T-helper 2 cell (primary cell): ENCODE measurements at places on chromosomes 1 and 21.

GRCh38 chr1:234230414-234230862, 142.8 kb upstream of the COA6 start:
- DNase-seq: no peak

- peak; percentile 61 for DNase-seq
Observed at GRCh38 chr1:31762726-31763670, 1.1 kb downstream of the ADGRB2 start.

GRCh38 chr1:159172614-159173291, 1.3 kb downstream of the CADM3 start:
- no peak for DNase-seq

DNA sequence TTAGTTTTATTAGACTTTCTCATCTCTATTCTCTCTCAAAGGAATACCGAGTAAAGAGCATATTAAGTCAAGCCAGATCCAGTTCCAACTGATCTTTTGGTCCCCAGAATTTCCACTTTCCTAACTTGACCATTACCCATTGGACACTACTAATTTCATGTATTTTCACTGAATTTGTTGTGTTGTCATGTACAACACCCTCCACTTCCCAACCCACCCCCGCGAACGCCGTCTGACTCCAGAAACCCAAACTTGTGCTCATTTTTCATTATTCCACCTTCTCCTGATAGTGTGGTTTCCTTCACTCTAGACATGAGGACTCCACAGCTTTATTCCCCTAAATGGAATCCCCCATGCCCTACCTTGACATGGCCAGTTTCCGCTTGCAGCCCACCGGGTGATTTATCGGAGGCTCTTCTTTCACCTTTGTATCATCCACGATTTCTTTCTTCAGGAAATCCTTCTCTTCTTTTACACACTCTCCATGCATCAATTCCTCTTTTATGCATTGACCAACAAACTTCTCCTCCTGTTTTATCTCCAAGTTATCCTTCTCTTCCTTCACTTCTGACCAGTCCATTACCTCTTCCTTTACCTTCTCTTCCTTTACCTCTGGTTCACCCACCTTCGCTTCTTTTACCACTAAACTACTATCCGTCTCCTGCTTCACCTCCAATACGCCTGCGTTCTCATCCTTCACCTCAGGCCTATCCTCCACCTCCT, 805 bp downstream of the ZNHIT6 start:
- DNase-seq: no peak

DNA sequence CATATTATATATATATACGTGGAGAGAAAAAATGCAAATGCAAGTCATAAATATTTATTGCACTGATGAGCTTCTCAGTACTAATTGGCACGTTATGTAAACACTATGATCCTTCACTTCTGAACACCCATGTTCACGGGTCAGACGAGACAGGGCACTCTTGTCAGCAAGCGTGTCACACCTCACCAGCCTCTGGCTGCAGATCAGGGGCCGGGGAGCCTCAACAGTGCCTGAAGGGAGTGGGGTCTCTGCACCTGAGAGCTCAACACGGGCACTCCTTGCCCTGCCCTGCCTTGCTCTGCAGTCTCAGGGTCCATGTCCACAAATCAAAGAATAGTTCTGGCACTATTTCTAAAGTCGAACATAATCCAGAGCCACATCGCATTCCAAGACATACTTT, 409 bp upstream of the HIVEP3 start:
- no peak for DNase-seq

DNA sequence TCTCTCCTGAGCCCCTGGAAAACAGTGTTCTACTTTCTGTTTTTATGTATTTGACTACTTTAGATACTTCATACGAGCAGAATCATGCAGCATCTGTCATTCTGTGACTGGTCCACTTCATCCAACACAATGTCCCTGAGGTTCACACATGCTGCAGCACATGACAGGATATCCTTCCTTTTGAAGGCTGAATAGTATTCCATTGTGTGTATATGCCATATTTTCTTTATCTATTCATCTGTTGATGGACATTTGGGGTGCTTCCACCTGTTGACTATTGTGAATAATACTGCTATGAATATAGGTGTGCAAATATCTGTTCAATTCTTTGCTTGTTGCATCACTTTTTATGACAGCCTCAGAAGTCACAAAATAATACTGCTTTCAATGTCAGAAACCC, 55.8 kb downstream of the SH3GLB1 start:
- DNase-seq: no peak

DNA sequence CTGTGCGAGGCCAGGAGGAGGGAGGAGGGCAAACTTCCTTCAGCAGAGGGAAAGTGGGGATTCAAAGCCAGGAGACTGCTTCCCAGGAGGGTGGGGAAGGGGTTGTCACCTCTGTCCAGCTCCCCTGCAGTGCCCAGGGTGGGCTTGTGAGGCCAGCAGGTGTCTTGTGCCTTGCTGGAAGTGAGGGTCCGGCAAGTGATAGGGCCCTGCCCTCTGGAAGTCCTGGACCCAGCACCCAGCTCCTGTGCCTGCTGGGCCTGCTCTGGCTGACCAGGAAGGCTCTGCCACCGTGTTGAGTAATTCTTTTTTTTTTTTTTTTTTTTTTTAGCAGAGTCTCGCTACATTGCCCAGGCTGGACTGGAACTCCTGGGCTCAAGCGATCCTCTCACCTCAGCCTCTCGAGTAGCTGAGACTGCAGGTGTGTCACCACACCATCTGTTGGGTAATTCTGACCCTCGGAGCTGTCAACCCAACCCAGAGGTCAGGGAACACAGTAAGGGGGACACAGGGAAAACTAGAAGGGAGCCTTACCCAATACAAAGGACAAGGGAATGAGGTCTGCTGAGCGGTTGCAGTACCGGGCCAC, 1.0 kb downstream of the BEST4 start:
- DNase-seq: no peak

- DNase-seq: no peak
Observed at GRCh38 chr1:198598796-198599321, 40.0 kb upstream of the PTPRC start.

GRCh38 chr1:89287181-89288050, 14.8 kb upstream of the GBP5 start:
- no peak for DNase-seq

- DNase-seq: no peak
Observed at GRCh38 chr1:4084048-4084431, 184.0 kb upstream of the C1orf174 start.

DNA sequence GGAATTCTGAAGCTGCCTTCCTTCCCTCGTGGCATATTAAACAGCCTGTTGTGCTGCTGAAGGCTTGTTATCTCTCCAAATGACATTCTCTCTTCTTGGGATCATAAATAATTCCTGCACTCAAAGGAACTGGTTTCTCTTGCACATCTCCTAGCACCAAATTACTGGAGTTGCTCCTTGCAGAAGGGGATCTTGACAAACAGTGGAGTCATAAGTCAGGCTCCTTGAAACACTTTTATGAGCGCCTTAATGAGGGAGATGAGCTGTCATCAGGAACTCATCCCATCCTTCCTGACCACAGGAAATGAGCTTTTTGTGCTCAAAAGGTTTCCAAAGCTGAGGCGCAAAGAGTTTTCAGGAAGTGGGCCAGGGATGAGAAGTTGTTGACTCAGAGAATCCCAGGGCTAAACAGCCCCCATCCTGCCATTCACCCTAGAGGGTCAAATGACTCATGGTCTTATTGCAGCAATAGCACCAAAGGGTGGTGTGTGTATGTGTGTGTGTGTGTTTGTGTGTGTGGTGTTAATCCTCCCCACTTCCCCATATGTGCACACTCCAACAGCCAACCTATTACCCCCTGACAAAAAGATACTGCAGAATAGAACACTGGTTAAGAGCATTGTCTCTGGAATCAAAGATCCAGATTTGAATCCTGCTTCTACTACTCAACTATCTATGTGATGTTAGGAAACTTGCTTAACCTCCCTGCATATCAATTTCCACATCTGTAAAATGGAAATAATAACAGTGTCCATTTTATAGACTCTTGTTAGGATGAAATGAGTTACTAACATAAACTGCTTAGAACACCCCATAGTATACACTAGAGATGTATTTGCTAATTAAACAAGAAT, 2.8 kb upstream of the PHC2 start:
- DNase-seq: no peak

DNA sequence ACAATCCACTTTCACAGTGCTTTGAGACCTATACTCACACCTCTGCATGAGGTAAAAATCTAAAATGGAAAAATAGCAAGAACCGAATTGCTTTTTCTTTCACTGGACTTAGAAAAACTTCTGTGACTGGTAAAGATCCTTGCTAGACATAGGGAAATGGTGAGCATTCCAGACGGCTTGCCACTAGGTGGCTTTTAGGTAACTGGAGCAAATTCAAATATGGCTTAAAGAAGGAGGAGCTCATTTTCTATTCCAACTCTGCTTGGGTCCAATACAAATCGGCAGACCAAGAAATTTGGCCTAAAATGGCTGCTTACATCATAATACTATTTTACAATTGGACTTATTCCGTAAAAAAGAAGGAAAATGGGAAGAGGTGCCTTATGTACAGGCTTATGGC, 977.9 kb downstream of the ADGRL2 start:
- no peak for DNase-seq

DNA sequence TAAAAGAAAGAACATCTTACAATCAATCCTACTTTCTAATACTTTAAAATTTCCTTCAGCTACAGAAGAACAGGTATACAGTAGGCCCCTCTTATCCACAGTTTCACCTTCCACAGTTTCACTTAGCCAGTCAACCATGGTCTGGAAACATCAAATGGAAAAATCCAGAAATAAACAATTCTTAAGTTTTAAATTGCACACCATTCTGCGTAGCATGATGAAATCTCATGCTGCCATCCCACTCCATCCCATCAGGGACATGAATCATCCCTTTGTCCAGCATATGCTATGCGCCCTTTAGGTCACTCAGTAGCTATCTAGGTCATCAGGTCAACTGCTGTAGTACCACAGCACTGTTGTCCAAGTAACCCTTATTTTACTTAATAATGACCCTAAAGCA, 67.7 kb downstream of the HSF2BP start:
- DNase-seq: no peak

DNA sequence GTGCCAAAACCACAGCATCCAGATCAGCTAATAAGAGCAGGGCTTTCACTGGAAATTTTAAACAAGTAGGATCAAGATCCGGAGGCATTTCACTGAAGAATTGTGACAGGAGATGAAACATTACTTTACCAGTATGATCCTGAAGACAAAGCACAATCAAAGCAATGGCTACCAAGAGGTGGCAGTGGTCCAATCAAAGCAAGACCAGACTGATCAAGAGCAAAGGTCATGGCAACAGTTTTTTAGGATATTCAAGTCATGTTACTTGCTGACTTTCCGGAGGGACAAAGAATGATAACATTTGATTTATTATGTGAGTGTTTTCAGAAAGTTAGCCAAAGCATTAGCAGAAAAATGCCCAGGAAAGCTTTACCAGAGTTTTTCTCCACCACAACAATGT, 8.2 kb downstream of the ZSWIM5 start:
- DNase-seq: no peak

DNA sequence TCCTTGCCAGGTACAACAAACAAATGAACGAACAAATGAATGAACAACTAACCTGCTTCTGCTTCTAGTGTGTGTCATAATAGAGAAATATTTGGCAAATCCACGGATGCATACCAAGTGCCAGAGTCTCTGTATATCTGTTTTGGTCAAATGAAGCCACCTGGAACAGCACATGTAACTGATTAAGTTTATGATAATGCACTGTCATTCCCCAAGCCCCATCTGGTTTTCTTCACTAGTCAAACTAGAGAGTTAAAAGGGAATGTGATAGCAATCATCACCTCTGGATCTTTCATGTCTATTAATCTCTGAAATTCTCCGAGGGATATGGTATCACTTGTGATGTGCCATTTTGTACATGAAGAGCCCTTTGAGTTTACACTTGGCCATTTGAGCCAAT, 21.0 kb upstream of the SCAF4 start:
- DNase-seq: no peak

DNA sequence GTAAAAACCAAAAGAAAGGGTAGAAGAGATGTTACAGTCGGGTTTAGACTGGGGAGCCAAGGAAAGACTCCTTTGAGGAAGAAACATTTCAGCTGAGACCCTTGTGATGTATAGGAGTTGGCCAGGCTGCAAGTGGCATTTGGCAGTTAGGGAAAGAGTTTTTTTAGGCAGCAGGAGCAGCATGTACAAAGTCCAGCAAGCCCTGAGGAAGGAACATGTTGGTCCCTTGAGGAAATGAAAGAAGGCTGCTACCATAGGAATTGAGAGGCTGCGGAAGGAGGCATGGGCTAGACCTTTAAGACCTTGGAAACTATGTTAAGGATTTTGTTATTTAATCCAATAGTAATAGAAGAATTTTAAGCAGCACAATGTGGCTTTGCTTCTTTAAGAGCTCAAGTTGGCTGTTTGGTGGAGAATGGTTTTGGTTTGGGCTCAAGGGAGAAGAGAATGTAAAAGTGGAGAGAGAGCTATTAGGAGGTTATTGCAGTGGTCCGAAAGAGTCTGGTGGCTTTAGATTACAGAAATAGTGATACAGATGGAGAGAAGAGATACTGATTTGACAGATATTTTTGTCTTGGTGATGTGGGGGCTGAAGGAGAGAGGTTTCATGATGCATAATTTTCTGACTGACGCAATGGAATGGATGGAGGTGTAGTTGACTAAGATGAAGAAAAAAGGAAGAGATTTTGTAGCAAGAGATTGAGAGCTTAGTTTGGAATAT, 26.6 kb downstream of the SMAP2 start:
- no peak for DNase-seq

GRCh38 chr1:16072095-16072494, 1.4 kb downstream of the FAM131C start:
- no peak for DNase-seq

GRCh38 chr1:82386365-82387011, 585.8 kb downstream of the ADGRL2 start:
- DNase-seq: no peak

GRCh38 chr1:19384772-19385187, 72.7 kb downstream of the SLC66A1 start:
- no peak for DNase-seq

DNA sequence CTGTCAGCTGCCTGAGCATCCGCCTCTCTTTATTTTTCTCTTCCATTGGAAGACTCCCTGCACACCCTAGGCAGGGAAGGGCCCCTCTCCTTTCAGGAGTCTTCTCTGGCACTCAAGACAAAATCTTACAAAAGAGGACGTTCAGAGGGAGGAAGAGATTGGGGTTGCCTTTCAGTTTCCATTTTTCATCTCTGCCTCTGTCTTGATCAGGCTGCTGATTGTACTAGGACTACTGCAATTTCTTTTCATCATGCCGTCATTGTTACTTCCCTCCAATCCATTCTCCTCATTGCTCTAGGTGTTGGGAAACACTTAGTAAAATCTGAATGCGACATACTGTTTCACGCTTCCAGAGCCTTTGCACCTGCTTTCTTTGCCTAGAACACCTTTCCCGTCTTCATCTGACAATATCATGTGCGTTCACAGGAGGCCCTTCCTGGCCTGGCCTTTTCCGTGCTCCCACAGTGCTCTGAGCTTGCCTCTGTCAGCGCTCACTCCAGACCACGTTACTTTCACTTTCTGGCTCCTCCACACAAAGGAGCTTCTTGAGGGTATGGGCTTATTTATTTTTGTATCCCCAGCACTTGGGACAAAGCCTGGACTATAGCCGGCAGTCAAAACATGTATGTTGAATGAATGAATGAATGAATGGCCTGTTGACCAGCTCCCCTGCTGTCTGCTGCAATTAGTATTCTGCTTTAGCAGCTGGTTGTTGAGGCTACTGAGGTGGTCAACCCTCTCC, 10.9 kb downstream of the LRRC71 start:
- no peak for DNase-seq
